ENCODE measurements at places on chromosomes 16 and 17.

DNA sequence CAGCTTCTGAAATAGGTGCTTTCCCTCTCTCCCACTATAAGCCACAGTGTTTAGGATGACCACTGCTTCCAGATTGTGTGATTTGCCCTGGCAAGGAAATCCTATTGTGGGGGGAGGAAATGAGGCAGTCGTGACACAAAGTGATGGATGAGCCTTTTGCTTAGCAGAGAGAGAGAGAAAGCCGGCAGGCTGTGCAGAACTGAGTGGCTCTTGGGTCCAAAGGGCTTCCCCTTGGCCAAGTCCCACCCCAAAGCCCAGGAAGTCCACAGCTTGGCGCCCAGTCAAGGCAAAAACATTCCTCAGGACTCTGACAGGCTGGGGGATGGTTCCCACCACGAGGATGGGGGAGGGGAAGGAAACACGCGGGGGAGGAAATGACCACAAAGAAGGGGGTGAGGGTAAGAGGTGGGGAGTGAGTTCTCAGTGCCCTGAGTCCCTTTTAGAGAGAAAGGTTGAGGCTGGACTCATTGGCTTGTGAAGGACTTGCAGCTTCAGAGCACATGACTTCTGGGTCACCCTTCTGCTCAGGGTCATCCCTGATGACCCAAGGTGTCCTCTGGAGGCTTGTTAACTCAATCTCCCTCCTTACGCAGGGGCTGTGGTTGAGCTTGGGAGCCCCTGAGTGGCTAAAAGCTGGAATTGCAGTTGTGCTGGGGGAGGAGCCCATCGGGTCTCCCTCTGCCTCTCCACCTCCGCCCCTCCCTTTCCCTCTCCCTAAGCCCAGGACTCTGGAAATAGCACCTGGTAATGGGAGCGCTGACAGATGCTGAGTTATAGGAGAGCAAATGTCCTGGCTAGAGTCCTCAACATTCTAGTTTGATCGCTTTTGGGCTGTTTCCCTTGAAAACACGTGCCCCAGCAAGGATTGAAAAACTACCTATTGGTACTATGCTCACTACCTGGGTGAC, 10.3 kb upstream of the MSL1 start:
- DNase-seq, result peak; percentile 42

- no peak for DNase-seq
Observed at GRCh38 chr17:78358538-78359320, 1.1 kb downstream of the SOCS3 start.

GRCh38 chr17:67569015-67569451, 148.7 kb upstream of the NOL11 start:
- DNase-seq, result no peak

GRCh38 chr17:29165261-29165660, 14.9 kb downstream of the MYO18A start:
- no peak for DNase-seq

GRCh38 chr16:83083361-83083760, 456.6 kb downstream of the CDH13 start:
- no peak for DNase-seq

- DNase-seq, result no peak
Observed at GRCh38 chr17:6509031-6509771, 47.2 kb downstream of the PITPNM3 start.

DNA sequence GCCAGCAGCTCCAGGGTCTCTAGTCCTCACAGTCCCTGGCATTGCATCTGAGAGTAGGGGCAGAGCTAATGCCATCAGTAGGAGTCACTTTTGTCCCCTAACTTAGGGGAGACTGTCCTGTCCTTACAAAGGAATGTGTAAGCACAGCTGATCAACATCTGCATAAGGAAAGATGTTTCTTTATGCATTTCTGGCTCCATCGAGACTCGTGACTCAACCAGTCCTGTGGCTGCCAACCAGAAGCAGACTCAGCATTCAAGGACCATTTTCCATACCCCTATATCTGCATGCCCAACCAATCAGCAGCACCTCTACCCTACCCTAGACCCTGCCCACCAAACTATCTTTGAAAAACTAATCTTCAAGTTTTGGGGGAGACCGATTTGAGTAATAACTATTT, 8.2 kb upstream of the MPP2 start:
- DNase-seq, result no peak

DNA sequence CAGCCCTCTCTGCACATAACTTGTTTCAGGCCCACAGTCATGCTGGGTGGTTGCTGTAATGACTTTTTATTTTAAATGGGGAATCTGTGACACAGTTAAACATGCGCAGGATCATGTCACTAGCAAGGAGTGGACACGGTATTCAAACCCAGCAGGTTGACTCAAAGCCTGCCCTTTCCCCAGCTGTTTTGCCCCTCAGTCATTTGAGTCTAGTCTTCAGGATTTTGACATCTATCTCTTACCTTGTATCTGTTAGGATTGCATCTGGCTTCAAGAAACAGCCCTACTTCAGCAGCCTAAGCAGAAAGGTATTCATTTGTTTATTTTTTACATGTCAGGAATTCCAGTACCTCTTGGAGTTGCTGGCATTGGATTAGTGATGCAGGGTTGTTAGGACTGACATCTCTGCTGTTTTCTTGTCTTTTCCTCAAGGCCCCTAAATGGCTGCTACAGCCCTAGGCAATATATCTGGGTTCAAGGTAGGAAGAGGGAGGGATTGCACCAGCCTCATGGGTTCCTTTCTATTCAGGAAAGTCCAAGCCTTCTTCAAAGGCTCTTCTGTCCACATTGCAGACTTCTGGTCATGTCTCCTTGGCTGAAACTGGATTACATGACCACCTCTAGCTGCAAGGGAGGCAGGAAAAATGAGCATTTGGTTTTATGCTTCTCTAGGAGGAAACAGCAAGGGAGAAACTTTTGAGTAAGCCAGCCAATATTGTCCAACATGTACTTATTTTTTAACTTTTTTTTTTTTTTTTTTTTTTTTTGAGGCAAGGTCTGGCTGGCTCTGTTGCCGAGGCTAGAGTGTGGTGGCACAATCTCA, 22.8 kb downstream of the ABCC1 start:
- DNase-seq, result no peak

DNA sequence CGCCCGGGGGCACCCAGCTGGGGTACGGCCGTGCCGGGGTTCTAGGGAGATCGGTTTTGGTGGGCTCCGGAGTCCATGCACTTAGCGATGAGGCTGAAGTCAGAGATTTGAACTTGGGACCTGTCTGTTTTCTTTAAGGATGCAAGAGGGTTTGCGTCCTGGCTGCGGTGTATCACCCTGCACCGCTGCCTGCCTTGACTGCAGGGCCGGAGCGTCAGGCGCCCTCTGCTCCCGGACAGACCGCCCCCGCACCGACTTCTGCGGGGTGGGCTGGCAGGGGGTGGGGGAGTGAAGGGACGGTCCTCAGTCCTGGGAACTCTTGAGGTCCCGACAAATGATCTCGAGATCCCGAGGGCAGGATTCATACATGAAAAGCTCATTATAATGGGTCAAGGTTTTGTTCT, 701 bp downstream of the PDP2 start:
- DNase-seq, result no peak

DNA sequence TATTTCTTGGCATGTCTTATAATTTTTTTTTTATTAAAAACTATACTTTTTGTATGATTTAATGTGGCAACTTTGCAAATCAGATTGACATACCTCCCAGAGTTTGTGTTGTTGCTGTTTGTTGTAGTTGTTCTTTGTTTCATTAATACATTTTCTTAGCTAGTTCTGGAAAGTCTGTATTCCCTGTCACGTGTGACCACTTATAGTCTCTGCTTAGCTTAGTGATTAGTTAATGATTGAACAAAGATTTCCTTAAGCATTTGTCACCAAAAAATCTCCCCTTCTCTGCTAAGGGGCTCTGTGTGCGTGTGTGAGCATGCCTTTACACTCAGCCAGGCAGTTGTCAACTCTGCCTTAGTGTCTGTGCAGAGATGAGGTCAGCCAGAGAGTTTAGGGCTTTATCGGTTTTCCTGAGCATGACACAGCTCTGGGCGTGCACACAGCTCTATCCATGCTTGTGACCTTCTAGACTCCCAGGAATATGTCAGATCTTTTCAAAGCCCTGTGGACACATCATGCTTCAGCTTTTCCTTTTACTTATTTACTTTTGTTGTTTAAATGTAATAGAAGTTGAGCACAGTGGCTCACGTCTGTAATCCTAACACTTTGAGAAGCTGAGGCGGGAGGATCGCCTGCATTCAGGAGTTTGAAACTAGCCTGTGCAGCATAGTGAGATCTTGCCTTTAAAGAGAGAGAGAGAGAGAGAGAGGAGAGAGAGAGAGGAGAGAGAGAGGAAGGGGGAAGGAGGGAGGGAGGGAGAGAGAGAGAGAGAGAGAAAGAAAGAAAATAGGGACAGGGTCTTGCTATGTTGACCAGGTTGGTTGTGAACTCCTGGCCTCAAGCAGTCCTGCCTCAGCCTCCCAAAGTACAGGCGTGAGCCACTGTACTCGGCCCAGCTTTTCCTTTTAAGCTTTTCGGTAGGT, 21.9 kb downstream of the DNAI2 start:
- DNase-seq, result no peak

DNA sequence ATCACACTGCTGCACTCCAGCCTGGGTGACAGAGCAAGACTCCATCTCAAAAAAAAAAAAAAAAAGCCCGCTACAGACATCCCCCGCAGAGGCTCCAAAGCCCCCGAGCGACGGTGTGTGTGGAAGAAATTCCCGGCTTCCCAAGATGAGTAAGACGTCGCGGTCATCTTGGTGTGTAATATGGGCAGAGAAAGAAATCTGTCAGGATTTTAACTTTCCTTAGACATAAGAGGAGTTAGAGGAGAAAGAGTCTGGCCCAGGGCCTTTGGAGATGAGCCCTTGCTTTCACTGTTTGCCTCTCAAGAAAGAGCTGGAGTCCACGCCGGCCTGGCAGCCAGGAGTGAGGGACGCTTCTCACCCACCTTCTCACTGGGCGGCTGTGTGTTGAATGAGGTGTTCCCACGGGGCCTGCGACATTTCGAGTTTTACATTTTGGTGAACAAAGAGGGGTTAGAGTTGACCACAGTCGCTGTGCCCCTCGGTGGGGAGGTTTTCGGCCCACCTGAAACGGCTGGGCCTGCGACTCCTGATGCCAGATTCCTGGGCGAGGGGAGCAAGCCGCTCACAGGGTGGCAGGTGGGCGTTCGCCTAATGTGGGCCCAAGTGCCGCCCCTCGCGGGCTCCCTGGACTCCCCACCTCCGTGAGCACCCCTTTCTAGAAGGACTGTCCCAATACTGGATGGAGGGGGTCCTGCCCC, 17.9 kb downstream of the C1QTNF1 start:
- DNase-seq, result no peak

DNA sequence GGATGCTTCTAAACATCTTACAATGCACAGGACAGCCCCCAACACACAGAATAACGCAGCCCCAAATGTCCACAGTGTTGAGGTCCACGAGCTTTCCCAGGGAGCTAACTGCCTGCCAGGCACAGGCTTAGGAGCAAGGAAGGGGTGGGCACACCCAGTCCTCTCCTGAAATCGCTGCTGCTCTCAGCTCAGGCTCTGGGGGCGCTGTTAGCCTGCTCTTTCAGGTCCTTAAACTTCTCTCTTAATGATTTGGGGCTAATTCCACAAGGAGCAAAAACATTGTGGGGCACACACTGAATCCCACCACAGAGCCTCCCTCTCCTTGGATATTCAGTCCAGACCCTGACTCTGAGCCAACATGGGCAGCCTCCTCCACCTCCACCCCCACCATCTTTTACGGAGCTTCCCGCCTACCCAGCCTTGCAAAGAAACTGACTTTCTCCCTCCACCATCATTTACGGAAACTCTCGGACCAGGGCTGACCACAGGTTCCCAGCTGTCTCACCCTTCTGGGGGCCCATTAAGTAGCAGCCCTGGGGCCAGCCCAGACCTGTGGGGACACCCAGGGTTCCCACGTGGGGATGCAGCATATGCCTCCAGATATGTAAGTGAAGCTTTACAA, 1.1 kb downstream of the CD300H start:
- DNase-seq, result no peak

DNA sequence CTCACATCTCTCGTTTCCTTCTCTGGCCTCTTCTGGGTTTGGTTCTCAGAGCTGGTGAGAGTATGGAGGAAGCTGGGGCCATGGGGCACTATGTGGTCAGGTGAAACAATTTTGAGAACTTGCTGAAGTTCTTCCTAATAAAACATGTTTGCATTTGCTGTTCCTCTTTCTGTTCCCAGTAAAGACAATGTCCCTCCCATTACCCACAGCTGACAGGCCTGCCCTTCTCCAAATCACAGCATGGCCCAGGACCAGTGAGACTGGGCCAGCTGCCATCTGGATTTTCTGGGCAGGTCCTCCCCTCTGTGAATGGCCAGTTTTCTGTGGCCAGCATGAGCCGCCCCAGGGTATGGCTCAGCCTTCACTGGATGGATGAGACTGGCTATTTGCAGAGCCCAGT, at the start of gene CD300H:
TSS of gene CD300H (minus strand) at position 113 of the 400 bp plus-strand sequence.
- no peak for DNase-seq

DNA sequence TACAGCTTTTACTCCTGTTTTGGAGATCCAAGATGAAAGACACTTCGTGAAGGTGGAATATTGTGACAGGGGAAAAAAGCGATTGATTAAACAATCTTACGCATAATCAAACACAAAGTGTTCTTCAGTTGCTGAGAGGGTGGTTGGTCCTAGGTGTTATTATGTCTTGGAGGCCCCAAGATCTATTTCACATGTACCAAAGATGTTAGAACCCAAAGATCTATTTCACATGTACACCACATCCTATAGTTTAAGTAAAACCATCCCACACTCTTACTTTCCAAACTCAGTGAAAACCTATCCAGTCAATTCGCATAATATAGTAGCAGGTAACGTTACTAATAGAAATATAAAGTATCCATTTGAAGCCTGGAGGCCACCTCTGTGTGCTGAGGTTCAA, 242.6 kb upstream of the MAF start:
- no peak for DNase-seq

GRCh38 chr16:15792563-15792971, 64.3 kb downstream of the MYH11 start:
- DNase-seq, result no peak
